ENCODE measurements at places on chromosomes 1 and 21. TPM values are rescaled to one million over a fixed set of nuclear protein-coding genes. Genes with fewer than 3 reads are reported as not detected.

DNA sequence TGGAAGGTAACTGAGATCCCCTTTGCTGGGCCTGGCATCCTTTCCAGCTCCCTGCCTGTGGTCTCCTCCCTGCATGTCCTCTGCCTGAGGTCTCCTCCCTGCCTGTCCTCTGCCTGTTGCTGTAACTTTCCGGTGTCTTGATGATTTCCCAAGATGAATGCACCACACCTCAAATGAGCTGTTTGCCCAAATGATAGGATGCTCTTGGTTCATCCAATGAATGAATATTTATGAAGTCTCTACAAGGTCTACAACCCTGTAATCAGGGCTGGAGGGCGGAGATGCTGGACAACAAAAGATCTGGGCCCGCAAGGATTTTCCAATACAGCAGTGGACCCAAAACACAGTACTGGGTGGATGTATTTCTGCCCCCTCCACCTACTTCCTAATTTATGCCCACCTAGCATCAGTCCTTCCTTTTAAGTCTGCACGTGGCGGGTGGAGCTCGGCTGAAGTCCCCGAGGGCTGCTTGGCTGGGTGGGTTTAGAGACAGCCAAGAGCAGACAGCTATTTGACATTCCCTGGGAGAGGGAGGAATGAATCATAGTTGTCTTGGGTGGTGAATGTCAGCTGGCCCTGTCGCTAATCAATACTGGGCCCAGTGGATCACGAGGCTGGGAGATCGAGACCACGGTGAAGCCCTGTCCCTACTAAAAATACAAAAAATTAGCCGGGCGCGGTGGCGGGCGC lies 60.3 kb upstream of the GRHL3 start:
- DNase-seq = no peak
- H3K27me3 ChIP-seq = no peaks in the 10 kb centered on the region
- H3K36me3 ChIP-seq = no peaks in the 10 kb centered on the region
- H3K4me1 ChIP-seq = no peaks in the 10 kb centered on the region
- no peak overlapping the region for H3K27ac ChIP-seq
- H3K4me3 ChIP-seq = no peak overlapping the region

ARHGEF16 gene
- 24.6 TPM for total RNA-seq

DNA sequence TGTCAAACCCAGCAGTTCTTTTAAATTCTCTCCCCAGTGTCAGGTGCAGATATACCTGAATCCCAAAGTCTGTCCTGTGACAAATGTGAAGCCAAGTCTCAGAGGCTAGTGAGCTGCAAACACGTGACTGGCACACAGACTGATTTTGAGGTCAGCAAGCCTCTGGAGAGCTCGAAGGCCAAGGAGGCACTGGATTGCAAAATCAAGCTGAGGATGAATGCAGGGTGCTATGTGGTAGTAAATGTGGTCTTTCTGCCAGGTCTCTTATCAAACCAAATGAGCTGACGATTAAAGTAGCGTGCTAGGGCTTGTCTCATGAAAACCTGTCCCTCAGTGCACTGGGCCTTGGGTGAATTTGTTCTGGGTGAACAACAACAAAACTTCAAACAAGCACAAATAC lies 20.6 kb downstream of the GPR3 start:
- no peaks in the 10 kb centered on the region for H3K27me3 ChIP-seq
- peak overlapping the region; percentile 69 for H3K27ac ChIP-seq
- peaks cover 41% of the 10 kb centered on the region for H3K36me3 ChIP-seq
- peaks cover 69% of the 10 kb centered on the region for H3K4me1 ChIP-seq

SELP gene
- total RNA-seq = 0.19 TPM

DNA sequence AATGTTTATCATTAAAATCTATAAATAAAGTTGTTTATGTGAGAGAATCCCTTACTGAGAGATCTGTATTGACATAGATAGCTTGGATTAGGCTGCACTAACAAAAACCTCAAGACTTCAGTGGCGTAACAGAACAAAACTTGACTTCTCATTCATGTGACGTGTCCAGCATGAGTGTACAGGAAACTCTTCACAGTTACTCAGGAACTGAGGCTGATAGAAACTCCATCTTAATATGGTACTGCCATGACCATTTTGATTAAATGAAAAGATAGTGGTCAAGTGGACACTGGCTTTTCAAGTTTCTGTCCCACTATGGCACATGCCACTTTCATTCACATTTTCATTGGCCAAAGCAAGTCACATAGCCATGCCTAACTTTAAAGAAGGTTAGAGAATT lies 3.7 kb downstream of the ST3GAL3 start:
- no peak overlapping the region for H3K4me3 ChIP-seq
- H3K36me3 ChIP-seq = no peaks in the 10 kb centered on the region
- no peaks in the 10 kb centered on the region for H3K27me3 ChIP-seq
- peaks cover 13% of the 10 kb centered on the region for H3K4me1 ChIP-seq
- peak overlapping the region; percentile 66 for H3K27ac ChIP-seq

- no peaks in the 10 kb centered on the region for H3K27me3 ChIP-seq
- H3K4me3 ChIP-seq = no peak overlapping the region
- no peaks in the 10 kb centered on the region for H3K4me1 ChIP-seq
- H3K27ac ChIP-seq = no peak overlapping the region
Observed at GRCh38 chr1:154081386-154082126, 73.3 kb downstream of the NUP210L start.

Data from esophagus squamous epithelium (tissue), 5 donors.